Sciatic nerve (tissue), 2 donors: ENCODE measurements at places on chromosomes 4 and X. TPM values are rescaled to one million over a fixed set of nuclear protein-coding genes. Genes with fewer than 3 reads are reported as not detected.
A peak's percentile ranks its signal among the peaks of the same experiment; 100 is the strongest.

Gene FAM47E
- total RNA-seq, result 2.5 TPM

- no peak for DNase-seq
These were observed 832.4 kb downstream of the STIM2 start for GRCh38 chr4:27692868-27693634.

Gene IBSP
- not detected for total RNA-seq

Gene SHOX
- total RNA-seq, result 0.36 TPM

Gene MAGEB10
- not detected for total RNA-seq

Gene HSFX4
- not detected for total RNA-seq

- no peak for DNase-seq
These were observed 100.8 kb upstream of the USP38 start for GRCh38 chr4:143083756-143084472.

DNA sequence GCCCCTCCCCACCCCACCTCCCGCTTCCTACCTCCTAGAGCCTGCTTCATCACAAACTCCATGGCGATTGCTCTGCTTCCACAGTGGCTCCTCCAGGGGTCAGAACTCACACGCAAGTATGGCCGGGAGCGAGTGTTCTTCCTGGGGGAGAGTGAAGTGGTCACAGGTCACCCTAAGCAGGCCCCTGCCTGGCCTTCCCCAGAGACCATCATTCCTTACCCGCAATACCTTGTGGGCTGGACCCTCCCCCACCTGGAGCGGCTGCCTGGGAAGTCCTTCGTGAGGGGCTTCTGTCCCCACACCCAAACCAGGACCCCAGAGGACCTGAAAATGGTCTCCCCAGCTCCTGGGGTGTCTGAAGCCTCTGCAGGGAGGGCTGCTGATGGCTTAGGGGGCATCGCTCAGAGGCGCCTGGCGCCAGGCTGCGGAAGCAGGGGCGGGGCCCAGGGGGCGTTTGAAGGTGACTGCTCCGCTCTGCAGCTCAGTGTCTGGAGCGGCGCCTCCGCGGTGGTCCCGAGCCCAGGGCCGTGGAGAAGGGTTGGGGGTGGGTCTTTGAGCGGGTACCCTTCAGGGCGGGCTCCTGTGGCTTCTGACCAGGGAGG, 1.4 kb downstream of the CPLX1 start:
- no peak for DNase-seq

Gene BEX1
- total RNA-seq, result 1.7 TPM

DNA sequence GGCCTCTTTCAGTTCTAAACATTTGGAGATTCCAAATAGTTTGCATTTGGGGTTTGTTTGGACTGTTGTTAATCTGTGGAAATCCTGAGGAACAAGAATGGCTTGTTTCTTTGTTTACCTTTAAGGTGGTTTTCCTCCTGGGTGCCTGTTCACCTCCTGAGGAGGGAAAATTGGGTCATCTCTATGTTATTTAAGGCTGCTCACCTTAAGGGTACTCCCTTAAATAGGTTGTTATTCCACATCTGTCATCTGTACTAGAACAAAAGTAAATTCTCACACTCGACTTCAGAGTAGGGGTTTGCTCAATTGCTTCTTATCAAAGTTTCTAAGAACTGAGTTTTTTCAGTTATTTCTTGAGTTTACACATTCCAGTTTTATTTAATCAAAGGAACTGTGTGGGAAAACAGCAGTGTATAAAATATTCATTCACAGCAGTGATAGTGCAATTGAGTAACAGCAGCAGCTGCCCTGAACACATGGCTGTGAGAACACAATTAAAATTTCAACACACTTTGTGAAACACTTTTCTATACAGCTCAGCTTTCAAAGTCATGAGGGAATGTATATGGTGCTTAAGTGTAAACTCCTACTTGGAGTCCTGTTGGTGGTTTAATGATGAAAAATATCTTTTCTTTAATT, 238.5 kb upstream of the PGRMC2 start:
- no peak for DNase-seq

GRCh38 chr4:137390707-137391106, 141.6 kb downstream of the PCDH18 start:
- DNase-seq, result no peak

GRCh38 chr4:72006586-72006985, 25.2 kb upstream of the NPFFR2 start:
- no peak for DNase-seq

GRCh38 chr4:1236103-1236641, 12.8 kb downstream of the CTBP1 start:
- DNase-seq, result peak; percentile 58

- DNase-seq, result no peak
These were observed 201.0 kb downstream of the SPRY1 start for GRCh38 chr4:123597586-123597985.

Gene MTNR1A
- not detected for total RNA-seq

DNA sequence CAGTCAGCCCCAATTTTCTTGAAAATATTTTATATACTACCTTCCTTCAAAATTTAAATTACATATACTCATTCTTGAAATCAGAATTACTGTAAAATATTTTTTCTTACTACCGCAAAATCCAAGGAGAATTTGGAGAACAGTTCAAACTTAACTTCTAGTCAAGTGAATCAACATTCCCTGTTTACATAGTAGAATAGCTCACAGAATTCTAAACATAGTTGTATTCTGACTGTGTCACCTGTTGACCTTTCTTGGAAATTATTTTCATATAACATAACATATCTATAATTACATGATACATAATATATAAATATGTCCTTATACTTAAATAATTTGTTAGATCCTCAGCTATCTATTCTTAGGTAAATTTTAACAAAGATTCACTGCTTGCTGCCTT, 31.0 kb upstream of the FGF5 start:
- no peak for DNase-seq

DNA sequence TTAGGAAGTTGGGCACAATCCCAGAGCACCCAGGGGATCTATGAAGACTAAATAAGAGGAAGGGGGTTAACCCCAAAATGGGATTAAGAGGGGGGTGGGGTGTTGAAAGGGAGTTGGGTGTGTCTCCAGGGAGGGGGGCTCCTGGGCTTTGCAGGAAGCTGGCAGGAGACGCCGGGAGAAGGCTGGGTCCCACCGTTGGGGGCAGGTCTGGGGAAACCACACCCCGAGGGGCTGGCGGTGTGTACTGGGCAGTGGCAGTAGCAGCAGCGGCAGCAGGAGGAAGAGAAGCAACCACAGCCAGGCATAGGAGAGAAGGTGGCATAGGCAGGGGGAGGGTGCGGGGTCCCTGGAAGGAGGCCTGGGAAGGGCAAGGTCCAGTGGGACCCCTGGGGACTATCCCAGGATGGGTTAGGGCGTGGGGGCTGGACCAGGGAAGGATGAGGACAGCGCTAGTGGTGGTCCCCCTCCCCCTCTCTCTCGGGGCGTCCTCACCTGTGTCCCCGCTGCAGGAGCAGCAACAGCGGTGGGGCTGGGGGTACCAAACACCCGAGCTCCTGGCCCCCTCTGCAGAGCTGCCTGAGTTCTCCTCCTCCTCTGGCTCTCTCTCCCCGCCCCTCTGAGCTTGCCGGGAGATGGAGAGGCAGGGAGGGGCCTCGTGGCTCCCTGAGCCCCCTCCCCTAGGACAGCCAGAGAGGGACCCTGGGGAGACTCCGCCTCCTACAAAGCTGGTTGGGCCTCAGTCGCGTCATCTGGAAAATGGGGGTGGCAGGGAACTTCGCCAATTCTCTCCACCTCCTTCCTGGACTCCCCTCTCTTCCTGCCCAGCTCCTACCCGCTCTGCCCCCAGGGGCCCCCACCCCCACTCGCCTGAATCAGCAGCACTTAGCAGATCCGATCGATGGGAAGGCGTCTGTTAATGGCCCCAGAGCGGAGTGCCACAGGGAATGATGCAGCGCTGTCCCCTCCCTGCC, at the start of gene KCND1:
TSS of gene KCND1 (minus strand) at position 596 of the 971 bp plus-strand sequence. CDS start 1,573 bp downstream, outside the sequence.
- DNase-seq, result peak; percentile 67

Gene OTUD6A
- not detected for total RNA-seq

Gene SMAD1
- 37.4 TPM for total RNA-seq

GRCh38 chr4:88106205-88106604, 52.2 kb downstream of the ABCG2 start:
- no peak for DNase-seq

GRCh38 chrX:123909523-123909922, 49.7 kb downstream of the XIAP start:
- DNase-seq, result no peak

DNA sequence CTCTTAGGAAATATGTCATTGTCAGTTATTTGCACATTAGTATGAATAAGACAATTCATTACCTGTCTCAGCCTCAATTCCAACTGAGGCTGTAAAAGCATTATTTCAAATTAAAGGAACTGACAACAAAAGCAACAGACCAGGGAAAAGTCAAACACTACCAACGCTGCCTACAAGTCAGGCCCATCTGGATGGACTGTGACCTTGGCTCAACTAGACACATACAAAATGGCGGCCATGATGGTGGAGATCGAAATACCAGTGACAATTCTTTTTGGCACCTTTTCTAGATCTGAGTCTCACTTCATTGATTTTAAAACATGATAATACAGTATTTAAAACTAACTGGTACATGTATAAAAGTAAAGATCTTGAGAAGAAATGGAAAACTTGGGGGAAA, 160.7 kb downstream of the DHX15 start:
- no peak for DNase-seq

Gene DRD5
- not detected for total RNA-seq

- DNase-seq, result no peak
These were observed 11.2 kb upstream of the ZCCHC13 start for GRCh38 chrX:74292808-74293123.

Gene LUZP4
- total RNA-seq, result not detected

DNA sequence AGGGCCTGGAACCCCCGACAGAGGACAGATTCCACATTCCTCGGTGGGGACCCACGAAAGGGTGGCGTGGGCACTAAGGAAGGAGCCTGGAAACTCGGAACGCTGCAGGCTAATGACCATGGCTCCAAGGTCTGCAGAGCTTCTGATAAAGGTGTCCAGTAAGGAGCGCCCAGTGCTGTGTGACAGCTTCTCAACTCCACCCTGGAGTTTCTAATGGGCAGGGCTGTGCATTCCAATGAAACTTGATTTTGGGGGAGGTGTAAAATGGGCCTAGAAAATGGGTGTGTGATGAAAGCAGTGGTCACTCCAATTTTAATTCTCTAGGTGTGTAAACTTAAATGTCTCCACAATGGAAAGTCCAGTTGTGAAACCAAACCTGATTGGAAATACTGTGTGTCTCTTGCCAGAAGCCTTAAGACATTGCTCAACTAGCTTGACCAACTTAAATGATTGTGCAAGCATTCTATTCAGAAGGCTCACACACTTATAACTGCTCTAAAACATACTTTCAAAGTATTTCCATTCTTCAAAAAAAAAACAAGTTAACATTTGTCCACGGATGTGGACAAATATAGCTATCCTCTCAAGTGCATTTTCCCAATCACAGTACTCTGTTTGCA, 52.1 kb downstream of the XAGE2 start:
- no peak for DNase-seq

Gene FMR1NB
- not detected for total RNA-seq

GRCh38 chrX:48676106-48676892, 7.3 kb upstream of the WAS start:
- DNase-seq, result peak; percentile 89

Gene SSX4B
- not detected for total RNA-seq

DNA sequence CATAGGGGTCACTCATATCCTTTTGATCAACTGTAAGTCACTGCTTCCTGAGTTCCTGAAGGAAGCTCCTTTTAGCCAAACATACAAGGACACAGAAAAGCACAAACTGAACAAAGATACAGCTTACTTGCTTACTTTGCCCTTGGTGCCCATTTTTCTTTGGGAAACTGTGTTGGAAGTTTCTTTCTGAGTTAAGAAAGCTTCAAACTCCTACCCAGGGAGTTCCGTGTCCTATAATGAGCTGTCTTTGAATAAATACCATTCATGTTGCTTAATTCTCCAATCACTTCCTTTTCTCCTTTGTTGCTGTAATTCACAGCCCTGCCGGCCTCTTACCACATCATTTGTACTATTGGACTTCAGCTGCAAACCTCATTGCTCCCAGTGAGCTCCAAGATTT, at the start of gene ADH4:
TSS of gene ADH4 (minus strand) at position 228 of the 400 bp plus-strand sequence. CDS start at position 153, 75 bp downstream.
- no peak for DNase-seq

Gene NDST3
- total RNA-seq, result 0.89 TPM

Gene DBET
- not detected for total RNA-seq

GRCh38 chrX:50483283-50483682, 12.7 kb upstream of the DGKK start:
- no peak for DNase-seq

GRCh38 chrX:1207496-1208025, 4.9 kb downstream of the CRLF2 start:
- DNase-seq, result peak; percentile 33

Gene DAPP1
- total RNA-seq, result 3.5 TPM

- DNase-seq, result no peak
These were observed 89.3 kb upstream of the KLF3 start for GRCh38 chr4:38574559-38575333.

Gene EDA2R
- total RNA-seq, result 2.9 TPM

Gene CSAG1
- total RNA-seq, result not detected

DNA sequence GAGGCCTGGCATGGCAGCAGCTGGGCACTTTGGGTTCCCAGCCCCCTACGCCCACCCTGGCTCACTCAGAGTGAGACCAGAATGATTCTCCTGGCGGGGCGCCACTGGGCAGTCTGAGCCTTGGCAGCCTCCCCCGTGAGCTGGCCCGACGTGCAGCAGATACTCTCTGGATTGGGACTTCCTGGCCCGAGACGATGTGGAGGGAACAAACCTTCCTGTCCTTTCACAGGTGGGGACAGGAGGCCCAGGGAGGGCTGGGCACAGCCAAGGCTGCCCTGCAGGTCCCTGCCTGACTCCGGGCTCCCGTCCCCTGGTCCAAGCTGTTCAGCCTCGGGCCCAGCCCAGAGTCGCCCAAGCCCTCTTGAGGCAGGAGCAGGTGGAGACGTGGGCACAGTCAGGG, 17.9 kb upstream of the ADD1 start:
- peak; percentile 62 for DNase-seq

Gene USP26
- not detected for total RNA-seq

GRCh38 chr4:140253556-140254027, 99.6 kb upstream of the MAML3 start:
- no peak for DNase-seq

DNA sequence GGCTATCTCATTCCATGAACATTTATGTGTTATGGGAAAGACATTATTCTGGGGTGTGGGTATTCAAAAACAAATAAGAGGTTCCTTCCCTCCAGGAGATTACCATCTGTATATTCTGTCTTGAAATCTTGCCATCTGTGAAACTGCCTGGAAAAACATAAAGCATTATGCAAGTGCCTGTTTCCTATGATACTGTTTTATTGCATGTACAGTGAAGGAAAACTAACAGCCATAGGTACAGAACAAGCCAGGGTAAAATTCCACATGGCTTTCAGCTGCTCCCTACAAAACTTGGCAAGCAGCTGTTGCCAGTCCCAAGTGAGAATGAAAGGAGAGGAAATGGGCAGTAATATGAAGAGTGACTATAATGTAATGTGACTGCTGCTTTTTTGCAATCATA, 136.0 kb downstream of the GUCY2F start:
- DNase-seq, result no peak

- no peak for DNase-seq
These were observed 299.1 kb upstream of the ANKRD50 start for GRCh38 chr4:125011646-125012045.

Gene NIPAL1
- 6.3 TPM for total RNA-seq

Gene LIMCH1
- 195 TPM for total RNA-seq

GRCh38 chr4:148998719-148999118, 556.5 kb upstream of the NR3C2 start:
- DNase-seq, result no peak
